ENCODE measurements at places on chromosomes 3 and 15.
A peak's percentile ranks its signal among the peaks of the same experiment; 100 is the strongest.

DNA sequence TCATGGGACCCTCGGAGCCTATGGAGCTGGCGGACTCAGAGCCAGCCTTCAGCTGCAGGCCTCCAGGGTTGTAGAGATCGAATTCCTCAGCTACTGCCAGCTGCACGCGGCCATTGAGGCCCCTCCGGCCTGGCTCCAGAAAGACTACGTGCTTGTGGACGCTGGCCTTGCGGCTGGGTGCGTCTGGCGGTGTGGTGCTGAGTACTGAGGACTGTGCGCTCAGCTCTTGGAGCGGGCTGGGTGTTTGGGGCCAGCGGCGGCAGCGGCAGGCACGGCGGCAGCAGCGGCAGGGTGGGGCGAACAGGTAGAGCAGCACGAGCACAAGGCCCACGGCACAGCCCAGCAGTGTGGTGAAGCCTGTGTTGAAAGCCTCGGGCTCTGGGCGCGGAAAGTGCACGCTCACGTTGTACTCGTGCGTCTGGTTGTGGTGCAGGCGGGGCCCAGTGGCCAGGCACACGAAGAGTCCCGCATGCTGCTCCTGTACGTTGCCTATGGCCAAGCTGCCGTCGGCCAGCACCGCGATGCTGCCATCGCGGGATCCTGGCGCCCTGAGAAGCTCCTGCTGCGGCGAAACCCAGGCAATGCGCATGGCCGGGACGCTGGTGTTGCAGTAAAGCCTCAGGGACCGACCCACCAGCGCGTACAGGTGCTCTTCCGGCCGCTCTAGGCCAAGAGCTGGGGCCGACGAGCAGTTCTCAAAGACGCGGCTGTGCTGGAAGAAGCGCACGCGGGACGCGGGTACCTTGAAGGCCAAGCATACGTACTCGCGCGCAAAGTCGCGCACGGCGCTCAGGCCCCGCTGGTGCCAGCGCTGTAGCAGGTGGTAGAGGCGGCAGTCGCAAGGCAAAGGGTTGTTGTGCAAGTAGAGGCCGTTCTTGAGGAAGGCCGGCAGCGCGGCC is 1.3 kb downstream of the AMIGO3 start:
- DNase-seq, result no peak

GRCh38 chr3:37218206-37218605 is 43.8 kb upstream of the LRRFIP2 start:
- DNase-seq, result no peak

GRCh38 chr3:38853011-38853410 is 37.0 kb upstream of the SCN10A start:
- no peak for DNase-seq

- peak; percentile 40 for DNase-seq
These were observed 969 bp upstream of the BSN start for GRCh38 chr3:49553324-49553691.

- DNase-seq, result no peak
These were observed 7.8 kb downstream of the LINGO1 start for GRCh38 chr15:77624868-77625267.

DNA sequence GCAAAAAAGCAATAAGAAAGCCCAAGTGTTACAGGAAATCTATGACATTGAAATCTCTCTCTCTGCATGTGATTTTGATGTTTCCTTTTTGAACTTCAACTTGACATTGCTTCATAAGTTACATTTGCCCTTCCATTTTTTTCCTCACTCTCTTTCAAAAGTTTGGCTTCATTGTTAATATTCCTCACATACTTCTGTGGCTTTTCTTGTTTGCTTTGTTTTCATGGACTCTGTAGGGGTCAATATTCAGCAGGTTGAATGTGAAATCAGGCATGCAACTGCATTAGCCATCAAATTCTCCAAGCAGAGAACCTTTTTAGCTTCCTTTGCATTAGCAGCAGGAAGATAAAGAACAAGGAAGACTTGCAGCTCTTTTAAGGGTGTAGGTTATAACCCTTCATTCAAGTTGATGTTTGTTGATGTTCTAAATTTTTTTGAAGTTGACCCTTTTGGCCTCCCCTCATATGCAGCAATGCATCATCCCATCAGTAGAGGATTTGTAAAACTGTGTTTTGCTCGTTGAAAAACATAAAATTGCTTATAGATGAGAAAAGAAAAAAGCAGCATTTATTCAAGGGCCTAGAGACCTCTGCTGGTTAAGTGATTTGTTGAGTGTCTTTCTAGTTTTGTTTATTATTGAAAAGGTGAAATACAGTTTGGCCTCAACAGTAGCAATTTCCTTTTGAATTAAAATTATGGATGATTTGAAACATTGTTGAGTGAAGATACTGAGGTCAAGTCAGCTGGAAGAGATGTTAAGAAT is 211.4 kb downstream of the IL5RA start:
- DNase-seq, result peak; percentile 11
